ENCODE measurements at places on chromosomes 12 and 14.

DNA sequence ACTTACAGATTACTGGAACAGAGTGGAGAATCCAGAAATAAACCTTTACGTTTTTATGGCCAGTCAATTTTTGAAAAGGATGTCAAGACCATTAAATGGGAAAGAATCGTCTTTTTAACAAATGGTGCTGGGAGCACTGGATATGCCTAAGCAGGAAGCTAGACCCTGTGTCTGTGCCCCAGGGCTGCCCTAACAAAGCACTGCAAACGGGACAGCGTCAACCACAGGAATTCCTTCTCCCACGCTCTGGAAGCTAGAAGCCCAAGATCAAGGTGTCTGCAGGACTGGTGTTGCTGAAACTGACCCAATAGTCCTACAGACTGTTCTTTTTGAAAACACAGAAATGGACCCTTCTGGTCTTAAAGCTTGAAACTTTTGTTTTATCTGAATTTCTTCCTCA lies 9.3 kb upstream of the TMEM121 start:
- DNase-seq: peak; percentile 5

DNA sequence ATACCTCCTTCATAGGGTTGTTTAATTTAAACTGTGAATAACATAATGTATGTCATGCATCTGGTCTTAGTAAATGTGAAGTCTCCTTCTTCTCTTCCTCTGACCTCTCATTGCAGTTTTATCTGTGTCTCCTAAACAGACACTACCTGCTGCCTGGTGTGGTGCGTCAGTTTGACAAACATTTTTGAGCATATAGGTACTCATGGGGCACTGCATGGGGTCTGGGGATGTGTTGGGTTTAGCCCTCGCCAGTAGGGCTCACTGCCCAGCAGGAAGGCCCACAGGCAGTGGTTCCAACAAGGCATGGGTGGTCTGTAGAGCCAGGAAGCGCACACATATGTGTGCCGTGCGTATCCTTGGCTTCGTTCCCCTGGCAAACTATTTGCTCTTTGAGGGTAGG lies 3.0 kb upstream of the CEBPE start:
- DNase-seq: no peak

DNA sequence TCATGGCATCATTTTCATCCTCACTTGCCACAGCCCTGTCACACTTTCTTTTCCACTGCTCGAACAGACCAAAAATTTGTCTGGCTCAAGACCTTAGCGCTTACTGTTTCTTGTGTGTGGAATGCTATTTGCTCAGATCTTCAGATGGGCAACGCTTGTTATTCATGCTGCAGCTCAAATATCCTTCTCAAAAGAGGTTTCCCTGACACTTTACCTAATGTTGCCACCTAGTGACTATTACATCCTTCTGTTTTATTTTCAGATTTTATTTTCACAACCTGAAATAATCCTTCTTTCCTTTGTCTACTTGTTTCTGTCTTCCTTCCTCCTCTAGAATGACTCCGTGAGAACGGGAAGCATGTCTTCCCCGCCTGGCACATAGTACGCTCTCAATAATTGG lies 5.6 kb downstream of the FBXO33 start:
- DNase-seq: no peak

DNA sequence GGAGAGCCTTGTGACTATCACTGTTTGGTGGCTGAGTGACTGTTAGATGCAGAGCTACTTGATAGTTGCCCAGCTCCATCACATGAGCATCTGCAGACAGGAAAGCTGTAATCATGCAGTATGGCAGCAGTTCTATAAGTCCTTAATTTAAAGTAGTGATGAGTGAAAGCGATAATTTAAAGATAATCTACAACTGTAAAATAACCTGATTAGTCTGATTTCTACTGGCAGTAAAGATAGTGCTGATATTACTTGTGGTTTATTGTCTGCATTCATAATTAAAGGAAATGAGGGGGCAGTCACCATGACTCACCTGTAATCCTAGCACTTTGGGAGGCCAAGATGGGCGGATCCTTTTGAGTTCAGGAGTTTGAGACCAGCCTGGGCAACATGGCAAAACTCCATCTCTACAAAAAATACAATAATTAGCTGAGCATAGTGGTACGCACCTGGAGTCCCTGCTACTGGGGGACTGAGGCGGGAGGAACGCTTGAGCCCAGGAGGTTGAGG lies 41.2 kb upstream of the PLEKHD1 start:
- no peak for DNase-seq

GRCh38 chr14:76591266-76591665 lies 170.0 kb upstream of the VASH1 start:
- no peak for DNase-seq

- DNase-seq: no peak
Observed at GRCh38 chr12:106586803-106587684, 4.2 kb downstream of the RFX4 start.

GRCh38 chr12:95385246-95386035 lies 88.5 kb upstream of the METAP2 start:
- DNase-seq: no peak

- no peak for DNase-seq
Observed at GRCh38 chr14:35257809-35258208, 34.4 kb upstream of the PSMA6 start.

- DNase-seq: no peak
Observed at GRCh38 chr12:15183821-15184220, 37.4 kb downstream of the RERG start.
